ENCODE measurements at places on chromosomes 1 and 21.

- DNase-seq, result no peak
Observed at GRCh38 chr1:41637367-41637766, 152.9 kb upstream of the EDN2 start.

DNA sequence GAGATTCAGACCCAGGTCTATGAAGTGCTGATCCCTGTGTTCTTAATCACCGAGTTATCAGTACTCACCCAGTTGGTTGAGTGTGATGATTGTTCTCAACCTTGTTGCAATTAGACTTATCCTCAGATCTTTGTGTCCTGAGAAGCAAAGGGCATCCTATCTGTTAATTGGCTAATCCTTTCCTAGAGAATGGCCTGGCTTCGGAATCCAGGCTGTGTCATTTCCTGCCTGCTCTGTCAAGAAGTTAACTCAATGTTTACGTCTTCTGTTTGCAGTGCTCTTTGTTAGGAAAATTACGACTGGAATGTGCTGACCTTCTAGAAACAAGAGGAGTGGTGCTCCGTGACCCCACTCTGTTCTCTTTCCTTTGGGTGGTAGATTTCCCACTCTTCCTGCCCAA, 14.7 kb downstream of the GAS5 start:
- no peak for DNase-seq

GRCh38 chr1:230231774-230232145, 164.7 kb downstream of the GALNT2 start:
- DNase-seq, result no peak

- DNase-seq, result no peak
Observed at GRCh38 chr1:39262802-39263201, 58.3 kb downstream of the MACF1 start.

DNA sequence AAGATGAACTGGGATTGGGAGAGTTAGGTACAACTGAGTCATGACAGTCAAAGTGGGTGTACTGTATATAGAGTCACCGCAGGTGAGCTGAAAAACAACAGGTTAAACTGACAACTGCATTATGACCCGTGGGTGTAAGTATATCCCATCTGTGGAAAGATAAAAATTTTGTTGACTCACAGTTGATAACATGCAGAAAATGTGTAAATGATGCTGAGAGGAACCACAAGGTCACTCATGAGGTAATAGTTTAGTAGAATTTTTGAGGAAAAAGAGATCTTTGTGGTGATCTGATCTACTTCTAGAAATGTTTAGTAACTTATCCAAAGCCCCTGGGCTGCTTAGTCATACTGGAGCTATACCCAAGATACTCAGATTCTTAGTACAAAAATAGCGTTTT, 838 bp downstream of the OR2C3 start:
- DNase-seq, result no peak

GRCh38 chr21:16570171-16570570, 840.4 kb downstream of the USP25 start:
- no peak for DNase-seq

DNA sequence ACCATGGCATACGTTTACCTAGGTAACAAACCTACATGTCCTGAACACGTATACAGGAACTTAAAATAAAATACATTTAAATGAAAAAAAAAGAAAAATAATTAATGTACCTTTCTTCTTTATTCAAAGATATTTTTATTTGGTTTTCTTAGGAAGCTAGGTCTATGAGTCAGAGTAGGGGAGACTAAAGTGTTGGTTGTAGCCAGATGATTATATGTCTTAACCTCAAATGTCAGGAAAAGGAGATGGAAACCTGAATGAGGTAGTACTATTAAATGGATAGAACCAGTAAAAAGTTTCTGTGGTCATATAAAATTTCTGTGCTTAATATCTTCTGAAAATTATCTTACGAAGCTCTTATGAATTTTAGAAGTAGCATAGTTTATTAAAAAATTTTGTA, 275.8 kb downstream of the KCTD3 start:
- no peak for DNase-seq

DNA sequence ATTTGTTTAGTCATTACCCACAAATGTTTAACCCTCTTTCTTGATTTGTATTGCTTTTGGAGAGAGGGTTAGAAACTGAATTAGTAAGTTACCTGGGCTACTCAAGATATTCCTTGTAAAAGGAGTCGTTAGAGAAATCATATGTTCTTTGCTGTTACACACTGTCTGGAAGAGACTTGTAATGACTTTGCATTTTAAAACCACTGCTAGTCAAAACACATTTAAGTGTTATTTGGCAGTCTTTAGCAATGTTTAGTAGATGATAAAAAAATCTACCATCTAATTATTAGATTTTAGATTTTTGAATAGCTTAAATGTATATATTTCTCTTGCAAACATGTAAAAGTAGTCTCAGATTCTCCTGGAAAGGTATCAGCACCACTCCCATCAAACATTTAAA, 6.6 kb downstream of the OSBPL9 start:
- DNase-seq, result no peak

DNA sequence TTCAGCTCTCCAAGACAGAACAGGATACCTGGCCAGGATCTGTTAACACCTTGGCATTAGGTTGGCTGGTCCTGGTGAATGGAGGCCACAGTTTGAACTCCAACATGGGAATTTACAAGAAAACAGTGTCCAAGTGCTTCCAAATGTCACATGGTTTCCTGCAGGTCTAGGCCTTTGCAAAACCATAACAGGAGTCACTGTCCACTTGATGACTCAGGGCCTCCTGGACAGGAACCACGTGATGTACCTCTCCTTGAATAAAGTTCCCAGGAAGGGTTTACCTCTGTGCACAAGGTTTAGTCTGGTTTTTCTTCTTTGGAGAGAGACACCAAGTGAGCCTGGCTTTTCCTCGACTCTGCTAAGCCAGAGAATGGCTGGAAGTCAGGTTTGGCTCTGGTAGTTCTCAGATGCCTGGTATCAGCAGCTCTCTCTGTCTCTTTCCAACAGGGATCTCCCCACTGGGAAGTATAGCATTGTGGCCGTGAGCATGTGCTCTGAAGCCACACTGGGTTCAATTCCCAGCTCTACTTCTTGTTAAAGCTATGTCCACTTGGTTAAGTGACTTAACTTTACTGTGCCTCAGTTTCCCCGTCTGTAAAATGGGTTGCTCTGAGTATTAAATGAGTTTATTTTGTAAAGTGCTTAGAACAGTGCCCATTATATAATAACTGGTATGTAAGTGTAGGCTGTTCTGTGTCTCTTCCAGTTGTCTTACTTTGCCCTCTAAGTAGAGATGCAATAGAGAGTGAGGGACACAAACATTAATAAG, 27.3 kb upstream of the TMEM61 start:
- no peak for DNase-seq

DNA sequence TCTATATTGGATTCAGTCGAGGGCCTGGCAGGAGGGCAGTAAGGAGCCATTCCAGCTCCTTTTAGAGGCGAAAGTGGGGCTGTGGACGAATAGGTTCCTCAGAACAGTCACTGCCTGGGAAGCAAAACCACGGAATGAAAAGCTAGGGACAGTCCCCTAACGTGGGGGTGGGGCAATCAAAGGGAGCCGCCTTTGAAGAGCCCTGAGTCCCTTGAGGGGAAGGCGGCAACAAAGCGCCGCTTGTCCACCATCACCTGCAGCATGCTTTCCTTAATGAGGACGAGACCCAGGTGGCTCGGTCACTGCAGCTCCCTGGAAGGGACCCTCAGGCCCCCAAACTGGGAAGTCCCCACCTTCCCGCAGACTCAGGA, 184.7 kb downstream of the ETS2 start:
- peak; percentile 13 for DNase-seq

- no peak for DNase-seq
Observed at GRCh38 chr1:204313675-204314074, 46.1 kb downstream of the PLEKHA6 start.

DNA sequence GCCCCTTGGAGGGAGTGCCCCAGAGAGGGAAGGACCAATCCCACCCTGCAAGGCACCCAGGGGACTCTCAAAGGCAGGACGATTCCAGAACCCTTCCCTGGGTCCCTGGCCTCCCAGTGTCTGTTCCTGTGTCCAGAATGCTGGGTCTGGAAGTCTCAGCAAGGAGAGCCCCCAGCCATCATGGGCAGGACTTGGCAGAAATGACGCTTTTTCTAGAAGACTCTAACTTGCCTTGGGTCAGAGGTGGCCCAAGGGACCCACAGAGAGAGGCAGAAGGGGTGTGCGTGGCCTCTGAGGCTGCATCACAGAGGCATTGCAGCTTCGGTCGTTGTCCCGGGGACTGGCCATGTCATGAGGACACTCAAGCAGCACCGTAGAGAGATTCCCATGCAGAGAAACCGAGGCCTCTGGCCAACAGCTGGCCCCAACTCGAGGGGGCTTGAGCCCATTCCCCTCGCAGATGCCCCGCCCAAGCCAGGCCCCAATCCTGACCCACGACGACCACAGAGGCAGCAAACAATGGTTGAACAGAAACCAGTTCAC, 57.8 kb downstream of the WNT9A start:
- DNase-seq, result no peak

DNA sequence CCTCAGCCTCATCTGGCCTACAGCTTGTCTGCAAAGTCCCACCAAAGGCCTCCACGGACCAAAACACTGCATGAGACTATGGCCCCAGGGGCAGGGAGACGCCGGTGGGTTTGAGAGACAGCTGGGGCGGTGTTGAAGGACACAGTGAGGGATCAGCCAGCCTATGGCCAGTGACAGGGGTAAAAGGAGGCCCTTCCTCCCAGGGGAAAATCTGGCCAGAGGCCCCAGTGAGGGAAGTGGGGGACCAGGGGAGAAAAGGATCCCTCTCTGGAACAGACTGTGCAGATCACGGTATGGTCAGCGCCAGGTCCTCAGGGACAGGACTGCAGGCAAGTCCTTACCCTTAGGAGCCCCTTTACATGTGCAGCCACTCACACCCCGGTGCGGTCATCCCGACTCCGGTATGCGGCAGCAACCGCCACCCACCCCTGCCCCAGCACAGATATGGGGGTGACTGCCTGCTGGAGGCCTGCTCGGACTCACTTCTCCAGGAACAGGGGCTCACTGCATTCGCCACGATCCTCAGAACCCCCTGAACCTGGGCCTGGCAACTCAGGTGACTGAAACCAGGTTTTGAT, 1.3 kb downstream of the CERS2 start:
- DNase-seq, result no peak

- DNase-seq, result no peak
Observed at GRCh38 chr1:24911651-24912155, 18.4 kb downstream of the RUNX3 start.

- DNase-seq, result no peak
Observed at GRCh38 chr1:192527950-192528349, 47.6 kb upstream of the RGS1 start.

DNA sequence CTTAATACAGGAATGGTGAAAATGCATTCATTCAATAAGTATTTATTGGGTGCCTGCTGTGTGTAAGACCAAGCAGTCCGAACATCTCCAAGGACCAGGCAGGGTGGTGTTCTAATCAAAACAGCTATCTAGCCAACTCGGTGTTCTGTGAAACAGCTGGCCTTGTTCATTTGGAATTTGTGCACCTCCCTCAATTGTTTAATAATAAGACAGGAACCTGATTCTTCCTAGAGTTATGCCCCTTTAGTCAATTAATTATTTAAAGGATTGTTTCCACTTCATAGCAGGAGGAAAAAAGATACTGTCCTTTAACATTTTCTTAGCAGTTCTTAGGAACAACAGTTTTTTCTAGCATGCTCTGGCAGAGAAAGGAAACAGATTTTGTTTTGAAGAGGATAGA, 30.4 kb downstream of the S100A10 start:
- DNase-seq, result no peak

- DNase-seq, result no peak
Observed at GRCh38 chr1:5347726-5348125, 644.5 kb downstream of the NPHP4 start.

GRCh38 chr1:9759939-9760338, 63.8 kb downstream of the CLSTN1 start:
- no peak for DNase-seq

DNA sequence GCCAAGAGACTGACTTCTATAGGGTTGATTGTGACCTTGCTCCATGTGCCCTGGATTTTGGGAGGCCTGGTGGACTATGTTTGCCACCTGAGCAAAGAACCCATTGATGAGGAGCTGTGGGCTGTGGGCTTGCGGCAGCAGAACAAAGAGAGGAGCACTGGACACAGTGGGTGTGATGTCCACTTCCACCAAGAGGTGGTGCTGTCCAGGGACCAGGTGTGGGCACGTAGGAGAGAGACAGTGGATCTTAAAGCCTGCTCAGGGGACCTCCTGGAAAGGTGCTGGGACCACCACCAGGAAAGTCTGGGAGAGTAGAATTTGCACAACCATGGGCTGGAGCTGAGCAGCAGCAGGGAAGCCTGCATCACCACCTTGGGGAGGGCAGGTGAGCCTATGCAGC, 106.7 kb upstream of the ETS2 start:
- DNase-seq, result no peak

- DNase-seq, result no peak
Observed at GRCh38 chr1:85087659-85088407, 39.5 kb upstream of the MCOLN3 start.

DNA sequence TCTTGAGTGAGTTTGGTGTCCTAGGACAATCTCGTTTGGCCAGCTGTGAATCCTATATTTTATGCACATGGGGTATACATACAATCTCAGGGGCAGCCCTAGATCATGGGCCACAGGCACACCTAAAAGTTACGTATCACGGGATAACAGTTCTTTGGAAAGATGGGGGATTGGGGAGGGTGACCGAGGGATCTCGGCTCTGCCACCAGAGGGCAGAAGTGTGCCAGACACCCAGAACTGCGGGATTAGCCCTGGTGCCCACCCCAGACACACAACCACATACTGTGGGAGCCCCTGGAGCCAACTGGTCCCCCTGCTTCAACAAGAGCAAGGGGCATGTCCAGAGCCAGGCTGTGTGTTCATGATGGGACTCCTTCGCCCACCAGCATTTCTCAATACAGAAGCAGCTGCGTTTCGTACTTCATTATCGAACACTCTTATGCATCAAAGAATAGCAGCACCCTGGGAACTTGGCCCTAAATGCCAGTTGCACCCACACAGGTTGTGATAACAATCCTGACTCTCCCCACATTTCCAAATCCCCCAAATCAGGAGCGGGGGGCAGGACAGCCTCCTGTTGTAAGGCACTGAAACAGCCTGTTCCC, 37.4 kb downstream of the TMCO4 start:
- DNase-seq, result no peak

- DNase-seq, result no peak
Observed at GRCh38 chr1:158457246-158457645, 4.4 kb upstream of the OR10K1 start.

- DNase-seq, result no peak
Observed at GRCh38 chr1:11704691-11705475, 13.4 kb downstream of the DRAXIN start.

DNA sequence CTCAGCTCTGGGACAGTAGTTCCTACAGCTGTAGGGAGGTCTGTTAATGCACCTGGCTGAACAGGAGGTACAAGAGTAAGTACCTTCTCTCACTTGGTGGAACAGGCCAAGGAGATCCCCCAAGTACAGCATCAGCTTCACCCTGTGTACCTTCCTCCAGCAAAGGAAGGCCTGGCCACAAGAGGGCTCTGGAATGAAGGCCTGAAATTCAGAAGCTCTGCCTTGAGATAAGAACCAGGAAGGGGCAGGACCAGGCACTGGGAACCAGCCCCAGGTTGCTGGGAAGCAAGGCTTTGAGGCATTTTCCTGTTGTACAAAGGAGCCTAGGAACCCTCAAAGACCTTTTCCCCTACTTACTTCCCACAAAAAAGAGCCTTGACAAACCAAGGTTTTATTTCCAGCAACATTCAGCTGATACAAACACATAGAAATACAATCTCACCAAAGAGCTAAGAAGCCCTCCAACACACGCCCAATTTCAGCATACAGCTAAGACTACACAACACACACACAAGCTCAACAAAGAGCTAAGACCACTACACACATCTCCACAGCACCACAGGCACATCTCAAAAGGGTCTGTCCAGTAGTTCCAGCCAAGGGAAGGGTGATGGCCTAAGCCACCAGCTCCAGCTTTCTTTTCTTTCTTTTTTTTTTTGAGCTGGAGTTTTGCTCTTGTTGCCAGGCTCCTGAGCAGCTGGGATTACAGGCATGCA, 23.5 kb downstream of the F11R start:
- DNase-seq, result no peak

All from natural killer cell treated with Interleukin-12 subunit alpha and Interleukin-12 subunit beta and Interleukin-15 and Interleukin-18, amount 100 ng/mL, for 72 hours (primary cell).